ENCODE measurements at places on chromosomes 11 and 22. TPM values are rescaled to one million over a fixed set of nuclear protein-coding genes. Genes with fewer than 3 reads are reported as not detected.

- H3K4me3 ChIP-seq, result no peak overlapping the region
- H3K27ac ChIP-seq, result no peak overlapping the region
- no peaks in the 10 kb centered on the region for H3K36me3 ChIP-seq
- DNase-seq, result no peak
Observed at GRCh38 chr22:20002636-20003035, 14.0 kb downstream of the ARVCF start.

GRCh38 chr11:126127898-126128297 is 65.2 kb upstream of the CDON start:
- no peaks in the 10 kb centered on the region for H3K27me3 ChIP-seq
- no peak for DNase-seq
- no peaks in the 10 kb centered on the region for H3K36me3 ChIP-seq
- H3K4me1 ChIP-seq, result peaks cover 36% of the 10 kb centered on the region

GRCh38 chr22:18968011-18968749 is 32.1 kb upstream of the PRODH start:
- H3K4me3 ChIP-seq, result no peak overlapping the region
- no peak overlapping the region for H3K27ac ChIP-seq
- H3K36me3 ChIP-seq, result no peaks in the 10 kb centered on the region
- peaks cover 16% of the 10 kb centered on the region for H3K27me3 ChIP-seq
- DNase-seq, result no peak
- peaks cover 13% of the 10 kb centered on the region for H3K4me1 ChIP-seq

DNA sequence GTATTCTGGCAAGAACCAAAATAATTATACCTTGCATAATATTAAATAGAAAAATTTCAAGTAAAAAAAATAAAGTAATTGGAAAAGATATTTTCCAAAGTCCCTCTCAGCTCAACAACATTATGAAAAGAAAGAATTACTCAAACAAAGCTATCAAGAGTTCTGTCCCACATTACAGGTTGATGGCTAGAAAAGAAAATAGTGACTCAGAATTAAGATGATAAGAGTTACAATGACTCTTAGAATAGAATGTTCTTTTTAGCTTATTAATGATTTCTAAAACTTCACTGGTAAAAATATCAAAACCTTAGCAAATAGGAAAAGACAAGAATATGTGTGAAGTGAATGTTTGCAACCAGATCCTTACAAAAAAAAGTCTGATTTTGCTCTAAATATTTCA is 312.5 kb upstream of the PDGFD start:
- H3K27ac ChIP-seq, result no peak overlapping the region
- H3K4me3 ChIP-seq, result no peak overlapping the region
- no peaks in the 10 kb centered on the region for H3K27me3 ChIP-seq
- H3K36me3 ChIP-seq, result no peaks in the 10 kb centered on the region

GRCh38 chr11:67030976-67031375 is 8.0 kb downstream of the SYT12 start:
- peaks cover 50% of the 10 kb centered on the region for H3K4me1 ChIP-seq
- H3K36me3 ChIP-seq, result no peaks in the 10 kb centered on the region
- no peak overlapping the region for H3K4me3 ChIP-seq
- no peak for DNase-seq
- H3K27me3 ChIP-seq, result no peaks in the 10 kb centered on the region

GRCh38 chr11:64400102-64400501 is 41.1 kb downstream of the RPS6KA4 start:
- peaks cover 20% of the 10 kb centered on the region for H3K27me3 ChIP-seq
- DNase-seq, result no peak
- no peaks in the 10 kb centered on the region for H3K36me3 ChIP-seq
- H3K27ac ChIP-seq, result no peak overlapping the region

DNA sequence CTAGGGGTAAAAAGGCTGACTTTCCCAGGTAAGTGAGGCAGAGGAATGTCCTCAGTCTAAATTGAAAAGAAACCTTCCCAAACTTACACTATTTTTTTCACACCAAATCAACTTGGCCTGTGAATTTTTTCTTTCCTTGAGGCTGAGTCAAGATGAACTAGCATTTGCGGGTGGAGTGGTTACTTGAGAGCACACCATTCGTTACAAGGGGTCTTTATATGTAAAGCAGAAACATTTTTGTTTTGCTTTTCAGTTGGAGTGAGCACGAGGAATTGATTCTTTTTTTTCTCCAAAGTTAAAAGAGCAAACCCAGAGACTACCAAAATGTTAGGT is 36.4 kb downstream of the MAML2 start:
- H3K27ac ChIP-seq, result peak overlapping the region; percentile 88
- H3K27me3 ChIP-seq, result no peaks in the 10 kb centered on the region
- no peak for DNase-seq
- H3K36me3 ChIP-seq, result no peaks in the 10 kb centered on the region
- H3K4me3 ChIP-seq, result peak overlapping the region; percentile 32

- no peak overlapping the region for H3K4me3 ChIP-seq
- no peak overlapping the region for H3K27ac ChIP-seq
- DNase-seq, result no peak
- H3K4me1 ChIP-seq, result peaks cover 21% of the 10 kb centered on the region
- H3K27me3 ChIP-seq, result no peaks in the 10 kb centered on the region
Observed at GRCh38 chr11:118200497-118200896, 24.1 kb upstream of the SCN2B start.

DNA sequence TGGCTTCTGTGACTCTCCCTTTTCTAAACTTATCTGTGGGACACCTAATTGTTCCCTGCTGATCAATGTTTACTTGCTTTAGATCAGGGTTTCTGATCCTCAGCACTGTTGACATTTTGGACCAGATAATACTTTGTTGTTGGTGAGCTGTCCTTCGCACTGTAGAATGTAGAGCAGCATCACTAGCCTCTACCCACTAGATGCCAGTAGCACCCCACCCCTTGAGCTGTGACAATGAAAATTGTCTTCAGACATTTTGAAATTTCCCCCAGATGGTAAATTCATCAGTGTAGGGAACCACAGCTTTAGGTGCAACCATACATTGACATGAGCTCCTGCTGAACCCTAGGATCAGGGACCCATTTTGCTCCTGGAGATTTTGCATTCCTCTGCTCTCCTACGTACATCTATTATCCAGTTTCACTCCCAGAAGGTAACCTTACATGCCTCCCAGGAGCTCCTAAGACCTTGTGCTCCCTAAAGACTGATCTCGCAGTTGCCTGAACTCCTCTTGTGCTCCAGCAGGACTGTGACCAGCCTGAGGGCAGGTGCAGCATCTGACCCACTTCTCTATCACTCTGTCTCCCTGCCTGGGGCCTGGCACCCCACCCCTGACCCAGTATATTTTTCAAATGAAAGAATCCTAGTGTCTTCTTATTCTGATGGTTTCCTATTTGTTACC is 107.8 kb downstream of the FAR1 start:
- no peaks in the 10 kb centered on the region for H3K36me3 ChIP-seq
- H3K4me3 ChIP-seq, result no peak overlapping the region
- no peaks in the 10 kb centered on the region for H3K4me1 ChIP-seq
- peaks cover 3% of the 10 kb centered on the region for H3K27me3 ChIP-seq
- H3K27ac ChIP-seq, result no peak overlapping the region

- no peaks in the 10 kb centered on the region for H3K36me3 ChIP-seq
- H3K27ac ChIP-seq, result no peak overlapping the region
- H3K4me3 ChIP-seq, result no peak overlapping the region
- peaks cover 61% of the 10 kb centered on the region for H3K4me1 ChIP-seq
- no peak for DNase-seq
- no peaks in the 10 kb centered on the region for H3K27me3 ChIP-seq
Observed at GRCh38 chr11:94782446-94782845, 14.3 kb downstream of the AMOTL1 start.

GRCh38 chr11:130020323-130020722 is 17.7 kb upstream of the PRDM10 start:
- H3K4me1 ChIP-seq, result peaks cover 8% of the 10 kb centered on the region
- H3K4me3 ChIP-seq, result no peak overlapping the region
- no peaks in the 10 kb centered on the region for H3K27me3 ChIP-seq
- no peaks in the 10 kb centered on the region for H3K36me3 ChIP-seq

DNA sequence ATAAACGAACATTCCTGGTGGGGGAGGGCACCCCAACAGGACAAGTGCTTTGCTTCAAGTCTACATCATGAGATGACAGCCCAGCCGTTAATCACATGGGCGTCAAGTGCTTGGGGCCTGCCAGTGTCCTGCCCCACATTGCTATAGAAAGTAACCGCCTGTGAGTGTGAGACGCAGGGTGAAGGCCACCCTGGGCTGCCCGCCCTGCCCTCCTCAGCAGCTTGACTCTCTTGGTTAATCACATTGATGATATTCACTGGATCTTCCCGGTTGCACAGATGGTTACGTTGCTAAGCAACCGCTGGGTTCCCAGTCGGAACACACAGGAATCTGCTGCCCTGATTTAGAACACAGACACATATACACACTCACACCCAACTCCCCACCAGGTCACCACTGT is 79.3 kb downstream of the CTTN start:
- H3K4me1 ChIP-seq, result no peaks in the 10 kb centered on the region
- no peak for DNase-seq
- H3K27ac ChIP-seq, result no peak overlapping the region
- no peaks in the 10 kb centered on the region for H3K36me3 ChIP-seq
- no peak overlapping the region for H3K4me3 ChIP-seq

GRCh38 chr22:30225220-30225927 is 21.2 kb downstream of the LIF start:
- H3K36me3 ChIP-seq, result no peaks in the 10 kb centered on the region
- no peak overlapping the region for H3K4me3 ChIP-seq
- DNase-seq, result no peak

DNA sequence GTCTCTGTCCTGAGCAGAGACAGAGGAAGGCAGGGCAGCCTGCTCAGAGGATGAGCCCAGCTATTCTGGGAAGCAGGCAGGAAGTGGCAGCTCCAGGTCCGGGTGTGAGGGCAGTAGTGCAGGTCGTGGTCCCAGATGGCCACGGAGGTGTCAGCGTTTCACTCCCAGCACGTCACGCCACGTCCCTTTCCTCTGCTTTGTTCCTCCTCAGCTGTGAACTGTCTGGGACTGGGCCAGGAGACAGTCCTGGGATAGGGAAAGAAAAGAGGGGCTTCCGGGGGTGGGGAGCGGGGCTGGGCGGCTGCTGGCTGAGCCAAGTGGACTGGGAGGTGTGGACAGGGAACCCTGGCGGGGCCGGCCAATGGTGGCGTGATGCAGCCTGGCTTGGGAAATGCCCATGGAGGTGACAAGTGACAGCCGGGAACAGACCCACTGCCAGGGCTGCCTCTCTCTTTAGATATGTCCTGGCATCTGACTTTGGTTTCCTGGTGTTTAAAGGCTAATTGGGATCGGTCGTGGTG is 64.7 kb downstream of the KCNQ1 start:
- no peak for DNase-seq
- no peaks in the 10 kb centered on the region for H3K27me3 ChIP-seq
- H3K36me3 ChIP-seq, result no peaks in the 10 kb centered on the region
- peaks cover 9% of the 10 kb centered on the region for H3K4me1 ChIP-seq

DNA sequence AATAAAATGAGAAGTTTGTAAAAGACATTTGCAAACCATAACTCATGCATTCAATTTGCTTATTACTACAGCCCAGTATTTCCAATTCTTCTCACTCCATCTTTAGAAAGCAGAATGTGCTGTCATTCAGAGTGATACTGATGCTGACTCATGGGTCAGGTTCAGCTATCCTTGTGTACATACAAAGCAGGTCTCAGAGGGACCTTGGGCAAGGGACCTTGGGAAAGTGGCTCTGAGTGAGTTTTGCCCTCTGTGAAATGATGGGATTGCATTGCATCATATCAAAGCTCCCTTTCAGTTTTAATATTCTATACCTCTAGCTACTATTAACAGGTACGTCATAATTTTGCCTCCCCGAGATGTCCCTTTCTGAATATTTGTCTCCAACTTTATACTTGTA is 848.7 kb downstream of the OPCML start:
- H3K4me1 ChIP-seq, result no peaks in the 10 kb centered on the region
- H3K27me3 ChIP-seq, result no peaks in the 10 kb centered on the region
- no peak overlapping the region for H3K27ac ChIP-seq

DNA sequence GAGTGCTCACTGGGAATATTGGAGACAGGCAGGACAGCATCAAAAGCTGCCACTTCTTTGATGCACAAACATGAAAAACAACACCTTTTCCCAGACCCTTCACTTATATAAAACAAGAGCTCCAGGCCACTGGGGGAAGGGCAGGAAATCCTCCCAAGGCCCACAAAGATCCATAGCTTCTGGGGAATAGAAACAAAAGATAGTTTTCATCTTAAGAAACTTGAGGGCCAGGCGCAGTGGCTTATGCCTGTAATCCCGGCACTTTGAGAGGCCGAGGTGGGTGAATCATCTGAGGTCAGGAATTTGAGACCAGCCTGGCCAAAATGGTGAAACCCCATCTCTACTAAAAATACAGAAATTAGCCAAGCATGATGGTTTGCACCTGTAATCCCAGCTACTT is 15.3 kb downstream of the RTL6 start:
- no peaks in the 10 kb centered on the region for H3K4me1 ChIP-seq
- H3K36me3 ChIP-seq, result no peaks in the 10 kb centered on the region
- no peak overlapping the region for H3K4me3 ChIP-seq
- H3K27ac ChIP-seq, result no peak overlapping the region

GRCh38 chr11:46102843-46103242 is 18.4 kb downstream of the PHF21A start:
- H3K27ac ChIP-seq, result no peak overlapping the region
- DNase-seq, result no peak
- no peaks in the 10 kb centered on the region for H3K27me3 ChIP-seq
- no peak overlapping the region for H3K4me3 ChIP-seq

GRCh38 chr11:69943066-69943465 is 123.8 kb upstream of the FGF3 start:
- DNase-seq, result no peak
- no peak overlapping the region for H3K27ac ChIP-seq
- no peak overlapping the region for H3K4me3 ChIP-seq
- no peaks in the 10 kb centered on the region for H3K36me3 ChIP-seq
- peaks cover 39% of the 10 kb centered on the region for H3K27me3 ChIP-seq

DNA sequence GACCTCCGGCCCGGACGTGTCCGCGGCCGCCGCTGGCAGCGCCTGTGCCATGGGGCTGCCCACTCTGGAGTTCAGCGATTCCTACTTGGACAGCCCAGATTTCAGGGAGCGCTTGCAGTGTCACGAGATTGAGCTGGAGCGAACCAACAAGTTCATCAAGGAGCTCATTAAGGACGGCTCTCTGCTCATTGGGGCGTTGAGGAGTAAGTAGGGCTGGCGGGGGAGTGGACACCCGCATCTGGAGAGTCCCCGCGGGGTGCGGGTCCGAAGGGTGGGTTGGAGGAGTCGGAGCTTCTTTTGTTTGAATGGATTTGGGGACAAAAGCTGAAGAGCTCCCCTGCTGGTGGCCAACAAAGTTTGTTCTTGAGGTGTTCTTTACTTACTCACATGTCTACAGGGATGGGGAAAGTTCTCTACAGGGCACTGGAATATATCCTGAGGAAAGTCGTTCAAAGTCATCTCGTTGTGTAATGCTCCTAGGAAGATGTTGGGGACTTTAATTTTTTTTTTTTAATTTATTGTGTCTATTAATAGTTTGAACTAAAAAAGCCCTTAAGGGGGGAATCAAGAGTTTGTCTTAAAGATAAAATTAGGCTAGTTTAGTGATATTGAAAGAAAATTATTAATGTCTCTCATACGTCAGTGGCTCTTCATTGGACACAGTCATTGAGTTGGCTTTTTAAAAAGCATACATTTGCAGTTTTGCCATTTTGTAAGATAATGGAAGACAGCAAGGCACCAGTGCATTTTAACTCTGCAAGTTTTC is 725 bp downstream of the ARHGAP42 start:
- H3K4me3 ChIP-seq, result peak overlapping the region; percentile 87
- H3K27ac ChIP-seq, result peak overlapping the region; percentile 90
- no peak for DNase-seq

Gene GSTT2B
- 13.5 TPM for total RNA-seq

Gene SMTNL1
- total RNA-seq, result not detected

Gene PARVG
- total RNA-seq, result 17.1 TPM

Gene TSSK2
- total RNA-seq, result not detected

Gene KCTD14
- 2.9 TPM for total RNA-seq

Gene LDHAL6A
- total RNA-seq, result not detected

Gene OR4D5
- not detected for total RNA-seq

Gene SRPRA
- total RNA-seq, result 99.5 TPM

Gene OR4A16
- total RNA-seq, result not detected

Gene OTOG
- total RNA-seq, result not detected

Gene OR6T1
- not detected for total RNA-seq

Gene CCDC116
- not detected for total RNA-seq

All from suprapubic skin (tissue), 4 donors.